M059J (cell line): ENCODE measurements at places on chromosomes 16 and 17.

- peak; percentile 94 for DNase-seq
These were observed 5.4 kb downstream of the ALYREF start for GRCh38 chr17:81885869-81886548.

GRCh38 chr17:65588181-65588808, 26.8 kb upstream of the AXIN2 start:
- no peak for DNase-seq

DNA sequence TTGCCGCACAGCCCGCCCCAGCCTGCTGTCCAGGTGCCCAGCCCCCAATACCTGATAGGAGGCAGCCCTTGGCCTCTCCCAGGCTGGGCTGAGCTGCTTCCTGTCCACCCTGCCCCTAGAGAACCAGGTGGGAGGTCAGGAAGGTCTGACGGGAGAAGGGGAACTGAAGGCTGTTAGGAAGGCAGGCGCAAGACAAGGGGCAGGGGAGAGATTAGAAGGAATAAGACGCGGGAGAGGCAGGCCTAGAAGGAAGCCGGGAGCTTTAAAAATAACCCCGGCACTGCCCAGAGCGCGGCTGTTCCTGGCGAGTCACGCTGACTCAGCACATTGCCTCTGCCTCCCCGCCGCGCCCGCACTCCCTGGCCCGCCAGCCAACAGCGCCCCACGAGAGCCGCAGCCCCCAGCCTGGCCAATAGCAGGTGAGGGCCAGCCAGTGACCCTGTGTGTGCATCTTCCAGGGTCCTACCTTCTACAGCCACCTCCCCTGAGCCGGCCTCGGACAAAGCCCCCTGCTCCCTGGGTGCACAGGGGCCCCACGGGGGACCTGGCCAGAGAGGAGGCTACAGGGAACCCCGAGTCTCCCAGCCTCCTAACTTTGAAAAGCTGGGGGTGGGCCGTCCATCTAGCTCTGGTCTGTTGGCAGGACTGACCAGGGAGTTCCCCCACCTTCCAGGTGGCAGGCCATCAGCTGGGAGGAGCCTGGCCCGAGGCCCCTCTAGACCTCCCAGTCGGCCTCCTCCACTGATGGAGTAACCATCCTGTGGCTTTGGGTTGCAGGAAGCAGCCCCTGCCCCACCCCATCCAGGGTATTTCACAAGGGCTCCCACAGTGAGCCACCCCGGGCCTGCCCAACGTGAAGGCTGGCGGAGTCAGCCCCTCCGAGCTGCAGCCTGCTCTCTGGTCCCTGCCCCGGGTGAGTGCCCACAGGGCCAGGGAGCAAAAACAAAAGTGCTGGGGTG, 4.0 kb downstream of the MAFG start:
- DNase-seq: no peak

GRCh38 chr17:68457168-68457538, at the start of gene WIPI1:
Gene WIPI1 (minus strand): TSS chr17:68457496. CDS start chr17:68457421, 75 bp downstream.
- peak; percentile 41 for DNase-seq

- no peak for DNase-seq
These were observed 19.2 kb upstream of the USP22 start for GRCh38 chr17:21061971-21062526.

- DNase-seq: no peak
These were observed 24.6 kb downstream of the RPH3AL start for GRCh38 chr17:327971-328370.

DNA sequence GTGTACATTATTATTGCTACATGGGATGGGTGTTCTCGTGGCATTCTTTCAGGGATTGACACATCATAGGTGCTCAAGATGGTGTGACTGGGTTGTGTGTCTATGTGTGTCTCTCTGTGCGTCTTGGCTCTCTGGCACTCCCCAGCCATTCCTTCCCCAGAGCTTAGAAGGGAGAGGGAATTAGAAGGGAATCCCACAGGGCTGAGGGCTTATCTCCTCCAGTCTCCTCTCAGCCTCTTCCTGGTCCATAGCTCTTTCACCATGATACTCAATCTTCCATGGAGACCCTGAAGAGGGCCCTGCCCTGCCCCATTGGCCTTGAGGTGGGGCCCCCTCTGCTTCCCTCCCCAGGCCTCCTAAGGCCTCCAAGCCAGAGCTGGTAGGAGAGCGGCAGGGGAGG, 52.0 kb downstream of the MRM1 start:
- DNase-seq: no peak

DNA sequence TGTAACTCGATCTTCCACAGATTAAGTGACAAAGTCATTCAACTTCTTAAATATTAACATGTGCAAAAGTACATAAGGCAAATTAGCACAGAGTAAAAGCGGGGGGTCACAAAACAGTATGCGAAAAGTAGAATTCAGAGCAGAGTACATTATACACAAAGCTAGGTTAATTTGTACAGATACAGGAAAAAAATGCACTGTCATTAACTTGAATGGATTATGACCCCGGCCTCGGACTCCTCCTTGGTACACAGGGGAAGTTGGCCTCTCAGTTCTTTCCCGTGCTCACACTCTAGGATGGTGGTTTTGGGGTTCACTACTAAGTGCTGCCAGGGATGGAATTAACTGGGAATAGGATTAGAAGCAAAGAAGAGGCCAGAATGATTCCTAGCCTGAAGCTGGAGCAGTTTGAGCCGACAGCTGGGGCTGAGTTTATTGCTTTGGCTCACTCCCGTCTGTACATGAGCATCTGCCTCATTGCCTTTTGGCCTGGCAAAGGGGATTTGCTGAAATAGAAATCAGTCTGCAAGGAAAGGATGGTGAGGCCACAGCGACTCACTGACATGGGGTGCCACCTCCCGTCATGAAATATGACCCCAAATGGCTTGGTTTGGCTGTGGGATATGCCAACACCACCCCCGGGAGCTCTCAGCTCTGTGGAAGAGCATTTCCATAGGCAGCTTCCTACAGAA, 23.6 kb downstream of the NTN1 start:
- no peak for DNase-seq
